AG04450 (cell line): ENCODE measurements at places on chromosomes 6 and 20. TPM values are rescaled to one million over a fixed set of nuclear protein-coding genes. Genes with fewer than 3 reads are reported as not detected.

DNA sequence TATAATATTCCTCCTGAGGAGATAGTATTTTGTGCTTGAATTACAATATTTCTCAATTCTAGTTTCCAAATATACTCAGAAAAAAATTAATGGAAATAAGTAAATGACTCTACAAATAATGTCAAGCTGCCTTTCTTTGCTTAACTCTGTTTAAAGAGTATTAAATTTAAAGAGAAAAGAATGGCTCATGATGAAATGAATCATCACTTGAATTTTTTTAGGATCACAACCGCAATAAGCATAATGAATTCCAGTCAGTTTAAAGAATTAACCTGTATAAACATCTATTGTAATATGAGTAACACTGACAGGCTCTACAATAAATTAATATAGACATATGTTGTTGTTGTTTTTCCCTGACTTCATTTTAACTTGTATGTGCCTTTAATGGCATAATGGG is 266.2 kb upstream of the ADGRB3 start:
- DNase-seq, result no peak

- DNase-seq, result no peak
These were observed 162.2 kb downstream of the TBXT start for GRCh38 chr6:166005401-166005943.

DNA sequence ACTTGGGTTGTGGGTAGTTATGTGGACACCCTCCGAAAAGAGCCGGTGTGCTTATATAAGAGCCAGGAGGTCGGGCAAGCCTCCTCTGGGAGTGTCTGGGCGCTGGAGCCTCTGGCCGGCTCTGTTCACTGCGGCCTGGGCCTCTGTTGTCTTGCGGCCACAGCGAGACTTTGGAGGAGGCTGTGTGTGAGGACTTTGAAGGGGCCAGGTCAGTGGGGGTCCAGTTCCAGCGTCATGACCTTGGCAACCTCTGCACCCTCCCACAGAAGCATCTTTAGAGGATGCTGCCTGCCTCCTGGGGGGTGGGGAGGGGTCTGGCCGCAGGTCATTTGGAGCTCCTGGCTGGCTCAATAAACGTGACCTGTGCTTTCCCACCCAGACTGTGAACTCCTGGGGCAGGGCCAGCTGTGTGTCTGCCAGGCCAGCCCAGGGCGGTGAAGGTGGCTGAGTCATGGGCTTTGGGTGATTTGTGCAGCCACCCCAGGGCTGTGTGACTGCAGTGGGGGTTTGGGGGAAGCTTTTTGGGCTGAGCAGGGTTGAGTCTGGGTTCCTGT is 1.2 kb downstream of the TCEA2 start:
- DNase-seq, result no peak

- no peak for DNase-seq
These were observed 95.0 kb downstream of the THBS2 start for GRCh38 chr6:169158691-169159090.

DNA sequence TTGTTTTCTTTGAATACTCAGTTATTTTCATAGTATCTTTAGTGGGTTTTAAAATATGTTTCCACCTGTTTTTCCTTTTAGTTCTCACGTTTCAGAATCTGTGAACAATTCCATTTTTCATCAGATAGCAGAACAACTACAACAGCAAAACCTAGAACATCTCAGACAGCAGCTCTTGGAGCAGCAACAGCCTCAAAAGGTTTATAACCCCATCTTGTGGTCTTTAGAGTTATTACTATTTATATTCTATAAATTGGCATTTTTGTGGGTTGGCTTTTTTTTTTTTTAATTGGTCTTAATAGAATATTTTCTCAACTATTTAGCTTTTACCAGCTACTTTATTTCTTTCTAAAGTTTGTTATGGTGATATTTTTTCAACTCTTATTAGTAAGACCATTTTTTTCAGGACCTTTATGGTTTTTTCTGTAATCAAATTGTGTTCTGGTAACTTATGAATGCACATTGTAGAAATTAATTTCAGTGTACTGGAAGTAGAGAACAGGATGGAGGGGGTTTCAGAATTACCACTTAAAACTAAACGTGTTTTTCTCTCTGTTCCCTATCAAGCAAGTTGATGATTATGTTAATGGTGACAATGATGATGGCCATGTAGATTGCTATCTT is 72.2 kb downstream of the SCAF8 start:
- peak; percentile 32 for DNase-seq

DNA sequence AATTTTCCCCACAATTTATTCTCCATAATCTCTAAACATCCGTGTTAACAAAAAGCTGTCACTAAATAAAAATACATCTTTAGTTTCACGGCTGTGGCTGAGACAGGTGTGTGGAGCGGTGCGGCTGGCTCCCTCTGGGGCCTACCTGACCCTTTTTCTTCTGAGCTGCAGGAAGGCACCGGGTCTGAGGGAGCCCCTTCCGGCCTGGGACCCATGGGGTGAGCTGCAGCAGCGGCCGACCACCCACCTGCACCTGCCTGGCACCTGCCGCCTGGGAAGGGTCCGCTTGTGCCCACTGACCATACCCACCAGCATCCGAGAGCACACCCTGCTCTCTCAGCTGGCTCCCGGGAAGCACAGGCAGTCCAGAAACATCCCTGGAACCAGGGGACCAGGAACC is 41.5 kb upstream of the FNDC1 start:
- DNase-seq, result no peak

- DNase-seq, result no peak
These were observed 10.0 kb downstream of the CITED2 start for GRCh38 chr6:139364302-139364981.

DNA sequence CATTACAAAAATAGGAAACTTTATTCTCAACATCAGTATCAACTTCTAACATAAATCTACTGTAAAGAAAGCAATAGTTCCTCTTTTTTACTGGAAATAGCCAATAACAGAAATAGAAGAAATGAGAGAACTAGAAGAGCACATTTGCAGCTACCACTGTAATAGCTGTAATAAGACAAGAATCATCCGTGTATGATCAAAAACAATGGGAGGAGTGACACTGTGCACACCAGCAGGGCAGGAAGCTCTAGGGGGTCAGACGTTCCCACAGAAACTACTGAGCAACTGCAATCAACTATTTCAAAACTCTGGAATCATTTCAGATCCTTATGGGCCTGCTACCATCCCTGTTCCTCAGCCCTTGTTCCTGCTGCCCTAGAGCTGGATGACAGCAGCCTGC is 43.7 kb downstream of the NINL start:
- no peak for DNase-seq

- no peak for DNase-seq
These were observed 14.4 kb upstream of the HLA-DQA1 start for GRCh38 chr6:32622545-32623401.

DNA sequence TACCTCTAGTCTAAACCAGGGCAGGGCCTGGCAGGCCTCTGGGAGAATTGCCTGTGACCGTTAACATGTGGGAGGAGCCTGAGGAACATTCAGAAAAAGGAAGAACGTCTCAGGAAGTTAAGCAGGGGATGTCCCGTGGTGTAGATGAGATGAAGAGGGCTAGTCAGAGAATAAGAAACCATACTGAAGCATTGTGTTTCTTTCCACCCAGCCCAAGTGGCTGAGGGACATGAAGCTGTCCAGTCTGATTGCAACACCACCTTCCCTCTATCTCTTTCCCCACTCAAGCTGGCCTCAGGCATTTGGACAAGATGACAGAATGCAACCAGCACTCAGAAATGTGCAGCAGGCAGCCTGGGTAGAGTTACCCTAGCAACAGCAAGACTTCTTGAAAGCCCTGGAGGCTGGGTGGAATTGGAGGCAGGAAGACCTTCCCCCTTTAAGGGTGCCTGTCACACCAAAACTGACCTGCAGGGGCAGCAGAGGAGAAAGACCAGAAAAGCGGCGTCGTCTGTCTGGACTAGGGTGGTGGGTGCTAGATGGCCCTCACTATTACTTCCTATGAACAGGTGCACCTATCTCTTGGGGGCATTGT is 186.1 kb downstream of the UNC5CL start:
- DNase-seq, result no peak

GRCh38 chr6:164531736-164532135 is 777.7 kb downstream of the C6orf118 start:
- no peak for DNase-seq

- DNase-seq, result no peak
These were observed 57.8 kb downstream of the OPRM1 start for GRCh38 chr6:154096834-154097233.

- DNase-seq, result no peak
These were observed 207.7 kb upstream of the GJE1 start for GRCh38 chr6:141925001-141925400.

DNA sequence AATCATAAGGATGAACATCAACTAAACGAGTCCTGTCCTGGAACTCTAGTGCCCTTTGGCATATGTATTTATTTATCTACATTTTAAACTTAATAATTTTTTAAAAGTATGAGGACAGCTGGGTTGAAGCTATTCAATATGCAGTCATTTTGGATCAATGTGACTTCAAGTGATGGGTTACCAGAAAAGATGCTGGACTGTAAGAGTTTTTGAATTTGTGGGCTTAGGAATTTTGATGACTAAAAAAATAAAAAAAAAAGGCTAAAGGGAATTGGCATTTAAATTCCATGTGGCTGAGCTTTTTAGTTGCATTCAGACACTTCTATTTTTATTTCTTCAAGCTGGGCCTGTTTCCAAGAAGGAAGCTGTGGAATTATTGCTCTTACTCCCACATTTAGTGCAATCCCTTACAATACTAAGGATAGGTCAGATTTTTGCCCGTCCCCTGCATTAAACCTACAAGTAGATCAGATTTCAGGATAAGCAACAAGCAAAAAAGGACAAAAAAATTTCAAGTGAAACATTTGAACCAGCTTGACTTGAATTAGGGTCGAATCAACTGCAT is 704.2 kb upstream of the CITED2 start:
- DNase-seq, result peak; percentile 66

DNA sequence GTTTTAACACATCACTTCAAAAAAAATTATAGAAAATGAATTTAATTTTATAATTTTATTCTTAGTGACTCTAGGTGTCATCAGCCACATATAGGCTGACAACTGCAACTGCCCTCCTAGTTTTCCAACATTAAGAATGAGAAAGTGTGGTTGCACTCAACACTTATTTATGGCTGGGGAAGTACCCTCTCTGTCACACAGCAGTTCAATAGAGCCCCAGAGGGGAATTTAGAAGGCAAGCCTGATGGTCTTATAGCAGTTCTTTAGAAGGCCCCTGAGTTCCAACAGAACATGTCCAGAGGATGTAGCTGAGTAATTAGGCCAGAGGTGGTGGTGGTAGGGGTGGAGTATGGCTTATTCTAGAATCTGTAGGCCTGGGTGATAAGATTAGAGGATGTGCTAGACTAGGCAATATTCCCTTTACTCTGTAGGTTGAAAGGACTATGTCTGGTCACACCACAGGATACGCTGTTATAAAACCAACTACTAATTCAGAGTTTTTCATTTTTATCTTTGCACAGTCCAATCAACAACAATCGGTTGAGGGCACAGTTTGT is 226.5 kb upstream of the CITED2 start:
- DNase-seq, result no peak

DNA sequence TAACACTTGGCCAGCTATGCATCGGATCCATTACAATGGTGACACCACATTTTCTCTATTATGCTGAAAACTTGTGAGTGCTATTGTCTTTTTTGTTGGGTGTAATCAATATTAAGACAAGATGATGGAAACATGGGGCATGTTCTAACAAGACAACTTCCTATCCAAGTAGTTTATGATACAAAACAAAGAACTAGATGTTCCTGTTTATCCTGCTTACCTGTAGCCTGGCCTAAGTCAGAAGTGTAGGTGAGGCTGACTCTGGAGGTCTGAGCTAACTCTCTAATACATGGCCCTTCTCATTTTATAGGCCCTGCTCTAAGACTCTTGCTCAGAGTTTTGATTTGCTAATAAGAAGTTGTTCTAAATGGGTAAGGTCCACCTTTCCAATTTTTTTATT is 242.4 kb upstream of the STXBP5 start:
- no peak for DNase-seq

GRCh38 chr6:26159357-26160273 is 72.4 kb downstream of the HFE start:
- no peak for DNase-seq

DNA sequence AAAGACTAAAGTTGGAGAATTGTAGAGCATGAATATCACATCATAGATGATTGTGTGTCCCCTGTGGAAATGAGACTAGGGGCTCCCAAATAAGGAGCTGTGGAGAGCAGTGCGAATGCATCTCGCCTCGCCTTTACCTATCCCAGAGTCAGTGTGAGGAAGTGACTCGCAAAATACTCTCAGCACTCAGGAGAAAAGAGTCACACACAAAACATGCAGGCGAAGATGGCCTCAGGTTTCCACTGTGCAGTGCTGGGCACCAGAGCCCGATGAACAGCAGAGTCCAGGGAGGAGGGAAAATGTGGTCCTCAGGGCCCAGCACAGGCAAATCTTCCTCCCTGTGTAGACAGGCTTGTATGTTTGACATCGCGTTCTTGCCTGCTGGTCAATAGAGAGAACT is 126.5 kb upstream of the AFDN start:
- DNase-seq, result no peak

DNA sequence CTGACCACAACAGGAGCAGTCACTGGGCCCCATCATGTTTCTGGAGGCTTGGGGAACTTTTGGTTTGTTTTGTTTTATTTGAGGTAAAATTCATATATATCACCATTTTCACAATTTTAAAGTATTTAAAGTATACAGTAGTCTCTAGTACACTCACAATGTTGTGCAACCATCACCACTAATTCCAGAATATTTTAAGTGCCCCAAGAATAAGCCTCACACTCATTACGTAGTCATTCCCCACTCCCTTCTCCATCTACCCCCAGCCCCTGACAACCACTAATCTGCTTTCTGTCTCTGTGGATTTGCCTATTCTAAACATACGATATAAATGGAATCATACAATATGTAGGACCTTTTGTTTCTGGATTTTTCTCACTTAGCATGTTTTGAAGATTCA is 29.0 kb downstream of the RTN4IP1 start:
- no peak for DNase-seq

DNA sequence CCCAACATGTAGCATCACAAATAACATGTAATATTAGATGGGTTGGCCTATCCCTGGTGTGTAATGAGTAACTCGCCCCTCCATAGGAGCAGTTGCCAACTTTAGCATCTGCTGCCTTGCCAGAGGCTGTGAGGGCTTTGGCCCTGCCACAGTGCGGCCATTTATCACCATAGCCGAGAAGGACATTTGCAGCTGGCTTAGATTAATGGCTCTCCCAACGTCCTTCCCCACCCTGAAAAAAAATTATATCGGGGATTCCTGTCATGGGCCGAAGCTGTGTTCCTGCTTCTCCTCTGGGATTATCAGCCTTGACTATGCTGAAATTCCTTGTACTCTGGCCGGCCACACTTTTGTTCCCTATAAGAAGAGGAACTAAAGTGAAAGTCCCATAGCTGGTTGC is 7.6 kb upstream of the ADIG start:
- no peak for DNase-seq

- no peak for DNase-seq
These were observed 78.5 kb downstream of the PHF3 start for GRCh38 chr6:63714091-63714490.

GRCh38 chr20:48069596-48069995 is 284.3 kb upstream of the SULF2 start:
- no peak for DNase-seq

Gene IP6K3
- 1.1 and 1.6 TPM in 2 replicates for polyA plus RNA-seq

Gene SCRT2
- polyA plus RNA-seq, result not detected in 2 replicates

Gene IGF2R
- polyA plus RNA-seq, result 40.9 and 59.4 TPM in 2 replicates

Gene DPPA5
- not detected in 2 replicates for polyA plus RNA-seq

Gene BACH2
- polyA plus RNA-seq, result 2.2 and 2.3 TPM in 2 replicates

Gene ZFP57
- not detected in 2 replicates for polyA plus RNA-seq

Gene RREB1
- polyA plus RNA-seq, result 2.6 and 3.0 TPM in 2 replicates

Gene NNAT
- polyA plus RNA-seq, result 54.0 and 59.6 TPM in 2 replicates

Gene TCF21
- polyA plus RNA-seq, result 30.7 and 32.2 TPM in 2 replicates

Gene COL12A1
- polyA plus RNA-seq, result 1,042 and 1,109 TPM in 2 replicates

Gene SDHAF4
- polyA plus RNA-seq, result 7.4 and 8.3 TPM in 2 replicates

Gene EEF1A2
- polyA plus RNA-seq, result 0.94 and 0.99 TPM in 2 replicates

Gene SRMS
- not detected in 2 replicates for polyA plus RNA-seq

Gene GRM1
- 0.01 TPM in 2 replicates for polyA plus RNA-seq

Gene FAM162B
- 7.8 and 10.9 TPM in 2 replicates for polyA plus RNA-seq
